ENCODE measurements at places on chromosomes 6 and 20.

DNA sequence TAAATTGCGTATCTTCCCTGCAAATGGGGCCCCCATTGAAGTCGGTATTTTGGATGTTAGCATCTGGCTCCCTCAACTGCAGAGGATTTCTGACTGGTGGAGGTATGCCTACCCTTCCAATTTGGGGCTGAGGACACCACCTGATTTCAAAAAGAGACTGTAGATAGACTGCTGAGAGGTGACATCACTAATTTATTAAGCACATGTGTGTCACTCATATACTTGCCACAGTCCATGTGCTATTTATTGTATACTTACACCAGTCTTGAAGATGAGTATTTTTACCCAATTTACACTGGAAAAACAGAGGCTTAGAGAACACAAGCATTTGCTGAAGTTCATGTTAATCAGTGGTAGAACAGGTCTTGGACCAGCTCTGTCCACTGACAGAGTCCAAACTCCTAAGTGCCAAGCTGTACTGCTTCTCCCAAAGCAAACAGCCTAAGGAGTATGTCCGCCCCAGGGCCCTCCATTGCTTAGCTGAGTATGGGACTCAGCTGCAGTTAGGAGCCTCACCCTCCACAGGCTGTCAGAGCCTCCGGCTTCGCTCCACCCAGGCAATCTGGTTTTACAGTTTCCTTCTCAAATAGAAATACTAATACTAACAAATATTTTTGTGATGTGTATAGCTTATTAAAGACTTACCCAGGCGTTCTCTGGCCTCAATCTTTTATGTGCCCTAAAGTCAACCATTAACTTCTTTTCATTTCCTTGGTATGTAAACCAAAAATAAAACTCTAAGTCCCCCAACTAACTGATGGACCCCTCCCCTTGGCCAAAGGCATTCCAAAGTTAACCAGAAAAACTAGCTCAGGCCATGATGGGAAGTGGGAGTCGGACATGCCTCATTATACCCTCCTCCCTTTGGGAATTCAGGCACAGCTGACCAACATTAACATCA lies 17.5 kb downstream of the RIN2 start:
- no peak for DNase-seq

DNA sequence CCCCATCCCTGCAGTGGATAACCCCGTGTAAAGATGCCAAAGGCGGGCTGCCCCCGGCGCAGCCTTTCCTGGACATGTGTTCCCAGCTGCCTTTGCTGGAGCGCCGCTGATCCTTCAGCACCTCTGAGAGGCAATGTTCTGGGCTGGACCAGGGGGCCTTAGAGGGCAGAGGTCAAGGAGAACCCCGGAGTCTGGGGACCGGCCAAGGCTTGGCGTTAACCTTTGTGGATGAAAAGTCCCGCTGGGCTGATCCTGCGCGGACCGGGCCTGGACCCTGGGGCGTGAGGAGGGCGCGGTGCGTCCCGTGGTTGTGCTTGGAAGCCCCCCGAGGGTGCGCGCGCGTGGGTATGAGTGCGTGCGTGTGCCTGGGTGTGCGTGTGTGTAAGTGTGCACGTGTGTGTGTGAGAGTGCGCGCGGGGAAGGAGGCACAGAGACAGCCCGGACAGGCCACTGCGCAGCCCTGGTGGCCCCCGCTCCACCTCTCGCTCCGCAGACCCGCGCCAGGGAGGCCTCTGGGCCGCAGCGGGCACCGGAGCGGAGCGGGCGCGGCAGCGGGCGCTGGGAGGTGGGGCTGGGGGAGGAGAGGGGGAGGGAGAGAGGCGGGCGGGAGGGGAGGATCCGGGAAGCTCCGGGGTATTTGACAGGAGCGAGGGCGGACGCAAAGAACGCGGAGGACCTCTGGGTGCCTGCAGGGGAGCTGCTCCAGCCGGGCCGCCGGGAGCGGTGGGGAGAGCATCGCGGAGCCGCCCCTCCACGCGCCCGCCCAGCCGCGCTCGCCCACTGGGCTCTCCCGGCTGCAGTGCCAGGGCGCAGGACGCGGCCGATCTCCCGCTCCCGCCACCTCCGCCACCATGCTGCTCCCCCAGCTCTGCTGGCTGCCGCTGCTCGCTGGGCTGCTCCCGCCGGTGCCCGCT lies at the start of gene SMOC2:
Gene SMOC2, plus strand, starts transcription at position 665 of the 914 bp plus-strand sequence. Its CDS starts 187 bp downstream, at position 852.
- DNase-seq = no peak

DNA sequence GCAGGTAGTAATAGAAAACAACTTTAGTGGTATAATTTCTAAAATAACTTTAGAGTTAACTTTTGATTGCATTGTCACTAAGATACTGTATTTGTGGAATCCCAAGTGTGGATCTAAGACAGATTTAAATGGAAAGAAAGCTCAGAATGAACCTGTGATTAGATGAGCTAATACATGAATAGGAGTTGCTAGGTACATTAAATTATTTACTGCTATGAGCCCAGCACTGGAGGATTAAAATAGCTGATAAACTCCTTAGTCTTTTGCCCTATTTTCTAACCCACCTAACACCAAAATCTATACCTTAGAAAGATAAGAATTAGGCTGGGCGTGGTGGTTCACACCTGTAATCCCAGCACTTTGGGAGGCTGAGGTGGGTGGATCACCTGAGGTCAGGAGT lies 10.8 kb downstream of the SNRPC start:
- DNase-seq = no peak

DNA sequence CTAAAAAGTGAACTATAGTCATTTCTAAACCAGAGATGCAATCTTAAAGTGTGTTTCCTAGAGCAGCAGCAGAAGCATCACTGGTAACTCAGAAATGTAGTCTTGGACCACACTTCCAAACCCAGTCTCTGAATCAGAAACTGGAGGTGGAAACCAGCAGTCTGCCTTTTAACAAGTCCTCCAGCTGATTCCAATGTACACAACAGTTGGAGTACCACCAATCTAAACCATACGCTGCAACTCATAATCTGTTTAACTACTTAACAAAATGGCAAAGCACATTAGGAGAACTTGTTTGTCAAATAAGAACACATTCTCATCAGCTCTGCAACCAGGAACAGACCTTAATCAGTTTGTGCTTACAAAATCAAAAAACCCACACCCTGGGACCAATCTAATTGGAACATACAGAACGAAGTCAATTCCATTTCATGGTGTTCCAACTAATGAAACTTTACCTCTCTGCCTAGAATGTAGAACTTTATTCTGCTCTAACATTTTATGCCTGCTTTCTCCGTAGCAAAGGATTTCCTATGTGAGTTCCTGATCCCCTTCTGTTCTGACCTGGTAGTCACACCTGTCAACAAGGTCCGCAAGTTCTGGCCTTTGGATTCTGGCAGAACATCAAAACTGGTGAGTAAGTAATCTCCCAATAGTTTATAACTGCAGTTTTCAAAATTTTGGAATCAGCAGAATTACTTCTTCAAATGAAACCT lies 390.4 kb downstream of the HTR1B start:
- DNase-seq = no peak

GRCh38 chr6:36492092-36492491 lies 49.3 kb downstream of the KCTD20 start:
- DNase-seq = no peak

DNA sequence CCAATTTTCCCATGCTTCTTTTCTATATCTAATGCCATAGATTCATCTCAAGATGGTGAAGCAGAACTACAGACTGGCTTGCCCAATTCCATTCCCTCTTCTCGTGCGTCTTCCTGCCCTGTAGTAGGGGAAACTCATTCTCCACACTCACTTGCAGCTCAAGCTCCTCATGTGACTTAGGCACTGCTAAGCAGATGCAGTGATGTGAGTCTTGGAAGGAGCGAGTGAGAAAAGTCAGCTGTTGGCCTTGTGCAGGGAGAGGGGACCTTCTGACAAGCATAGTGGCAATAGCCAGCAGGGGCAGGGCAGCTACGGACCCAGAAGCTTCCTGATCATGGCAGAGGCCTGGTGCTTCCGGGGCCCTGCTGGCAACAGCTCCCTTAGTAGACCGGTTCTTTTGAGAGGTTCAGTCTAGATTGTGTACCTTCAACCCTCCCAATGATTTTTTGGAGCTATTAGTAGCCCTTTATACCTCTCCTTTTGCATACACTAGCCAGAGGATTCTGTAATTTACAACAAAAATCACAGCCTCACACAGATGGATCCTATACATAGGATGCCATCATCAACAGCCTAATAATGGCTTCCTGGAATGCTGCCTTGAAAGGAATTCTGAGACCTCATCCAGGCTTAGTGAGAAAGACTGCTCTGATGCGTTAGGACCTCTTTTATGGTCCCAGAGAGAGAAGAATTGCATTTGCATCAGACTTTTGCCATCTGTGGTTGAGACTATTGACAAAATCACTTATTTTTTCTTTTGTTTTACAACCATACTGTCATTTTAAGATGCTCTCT lies 121.5 kb upstream of the RIPOR2 start:
- no peak for DNase-seq

DNA sequence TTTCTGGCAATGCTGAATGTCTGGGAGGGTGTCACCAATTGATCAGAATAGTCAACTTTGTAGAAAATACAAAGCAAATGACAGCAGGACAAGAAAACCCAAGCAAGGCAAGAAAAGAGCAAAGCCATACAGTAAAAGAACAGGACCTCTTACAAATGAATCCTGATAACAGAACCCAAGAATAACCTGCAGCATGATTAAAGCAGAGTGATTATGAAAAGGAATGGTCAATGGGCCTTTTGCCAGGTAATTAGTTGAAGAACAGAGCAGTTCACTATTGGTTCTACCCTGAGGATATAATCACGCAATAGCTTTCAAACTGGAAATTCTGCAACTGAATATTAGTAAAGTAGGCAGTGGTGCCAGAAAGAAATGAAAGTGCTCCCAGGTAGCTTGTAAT lies 319.8 kb downstream of the FRK start:
- no peak for DNase-seq

- no peak for DNase-seq
Measured at GRCh38 chr6:16967470-16967817, 134.4 kb upstream of the STMND1 start.

DNA sequence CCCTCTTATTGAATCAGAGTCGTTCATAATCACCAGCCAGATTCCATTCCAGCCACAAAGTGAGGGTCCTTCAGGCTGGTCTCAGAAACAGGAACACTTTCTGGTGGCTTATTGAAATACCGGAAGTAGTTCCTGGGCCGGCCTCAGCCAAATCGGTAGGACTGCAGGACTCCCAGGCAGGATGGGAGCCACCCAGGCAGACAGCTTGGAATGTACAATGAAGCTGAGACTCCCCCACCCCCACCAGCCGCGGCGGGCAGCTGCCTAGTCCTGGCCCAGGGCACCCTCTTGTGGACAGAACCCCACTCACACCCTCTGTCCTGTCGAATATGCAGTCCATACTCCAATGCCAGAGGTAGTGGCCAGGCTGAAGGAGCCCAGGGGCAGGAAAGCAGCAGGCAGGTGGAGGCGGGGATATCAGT lies 43.8 kb downstream of the MDFI start:
- no peak for DNase-seq

DNA sequence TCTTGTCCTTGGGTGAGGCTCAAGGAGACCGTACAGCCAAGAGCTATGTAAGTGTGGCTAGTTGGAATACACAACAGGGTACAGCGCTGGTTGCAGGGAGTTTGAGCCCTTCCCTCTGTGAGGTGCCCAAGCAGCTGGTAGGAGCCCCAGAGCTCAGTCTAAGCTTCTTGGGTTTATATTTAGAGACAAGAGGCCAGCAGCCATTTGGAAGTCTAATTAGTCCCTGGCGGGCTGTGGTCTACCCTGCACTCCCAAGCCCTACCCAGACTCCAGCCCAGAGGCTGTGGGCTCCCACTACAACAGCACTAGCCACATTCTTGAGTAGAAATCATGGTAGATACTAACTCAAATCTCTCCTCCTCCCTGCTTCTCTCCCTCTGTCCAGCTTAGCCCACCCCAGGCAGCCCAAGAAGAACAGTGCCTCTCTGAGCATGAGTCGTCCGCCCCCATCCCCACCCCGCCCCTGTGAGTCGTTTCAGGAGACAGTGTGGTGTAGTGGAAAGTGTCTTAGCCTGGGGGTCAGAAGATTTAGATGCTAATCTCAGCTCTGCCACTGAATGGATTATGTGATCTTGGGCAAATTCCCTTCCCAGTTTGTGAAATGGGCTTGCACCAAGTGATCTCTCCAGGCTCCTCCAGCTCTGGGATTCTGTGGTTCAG lies 37.8 kb downstream of the EIF2S2 start:
- no peak for DNase-seq

DNA sequence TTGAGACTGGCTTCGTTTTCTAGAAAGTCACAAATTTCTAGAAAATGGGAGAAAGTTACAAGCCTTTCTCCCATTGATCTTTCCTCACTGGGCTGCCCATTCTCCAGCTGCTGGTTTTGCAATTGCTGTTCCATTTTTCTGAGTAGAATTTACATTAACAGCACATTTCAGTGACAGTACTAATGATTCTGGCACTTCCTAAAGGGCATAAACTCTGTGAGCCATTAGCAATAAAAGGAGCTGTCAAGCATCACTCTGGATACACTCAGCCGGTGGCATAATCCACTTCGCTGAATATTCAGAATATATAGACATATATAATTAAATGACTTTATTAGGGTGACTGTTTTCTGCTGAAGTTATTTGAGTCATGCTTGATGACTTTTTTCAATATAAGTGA lies 6.7 kb upstream of the SSTR4 start:
- no peak for DNase-seq

DNA sequence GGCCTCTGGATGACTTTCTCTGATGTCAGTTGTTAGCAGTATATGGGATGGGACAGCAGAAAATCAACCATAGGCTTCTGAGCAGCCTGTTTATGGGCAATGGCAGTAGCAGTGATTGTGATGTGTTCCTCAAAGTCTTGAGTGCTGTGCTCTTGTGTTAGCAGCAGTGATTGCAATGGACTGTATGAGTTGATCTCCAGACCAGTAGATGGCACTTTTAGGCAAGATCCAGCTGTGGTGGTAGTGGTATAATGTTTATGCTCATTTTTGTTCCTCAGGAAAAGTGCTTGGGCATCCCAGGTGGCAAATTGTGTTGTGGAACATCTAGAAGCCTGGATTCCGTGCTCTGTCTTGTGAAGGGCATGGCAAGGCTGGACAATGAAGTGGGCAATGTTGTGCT lies 181.6 kb upstream of the SYNCRIP start:
- DNase-seq = no peak

- no peak for DNase-seq
Measured at GRCh38 chr20:11376998-11377397, 540.7 kb upstream of the BTBD3 start.

DNA sequence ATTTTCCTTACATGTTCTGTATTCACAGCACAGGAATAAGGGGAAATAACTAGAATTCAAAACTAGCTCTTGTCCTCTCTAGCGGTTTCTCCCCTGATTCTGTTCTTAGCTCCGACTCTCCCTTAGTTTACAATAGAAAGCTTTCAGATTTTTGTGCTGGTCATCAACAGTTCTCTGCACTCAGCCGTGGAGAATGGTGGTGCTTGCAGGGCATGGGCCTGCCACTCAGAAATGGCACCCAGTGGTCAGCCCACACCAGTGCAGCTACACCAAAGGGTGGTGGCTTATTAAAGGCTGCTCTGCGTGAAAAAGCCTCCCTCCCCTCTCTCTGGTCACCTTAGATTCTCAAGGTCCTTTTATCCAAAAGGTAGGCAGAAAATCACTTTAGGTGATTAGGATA lies 123.5 kb downstream of the SASH1 start:
- DNase-seq = no peak
